Activated CD8-positive, alpha-beta T cell treated with anti-CD3 and anti-CD28 coated beads for 36 hours (primary cell): ENCODE measurements at places on chromosomes 2 and 18.
A peak's percentile ranks its signal among the peaks of the same experiment; 100 is the strongest.

DNA sequence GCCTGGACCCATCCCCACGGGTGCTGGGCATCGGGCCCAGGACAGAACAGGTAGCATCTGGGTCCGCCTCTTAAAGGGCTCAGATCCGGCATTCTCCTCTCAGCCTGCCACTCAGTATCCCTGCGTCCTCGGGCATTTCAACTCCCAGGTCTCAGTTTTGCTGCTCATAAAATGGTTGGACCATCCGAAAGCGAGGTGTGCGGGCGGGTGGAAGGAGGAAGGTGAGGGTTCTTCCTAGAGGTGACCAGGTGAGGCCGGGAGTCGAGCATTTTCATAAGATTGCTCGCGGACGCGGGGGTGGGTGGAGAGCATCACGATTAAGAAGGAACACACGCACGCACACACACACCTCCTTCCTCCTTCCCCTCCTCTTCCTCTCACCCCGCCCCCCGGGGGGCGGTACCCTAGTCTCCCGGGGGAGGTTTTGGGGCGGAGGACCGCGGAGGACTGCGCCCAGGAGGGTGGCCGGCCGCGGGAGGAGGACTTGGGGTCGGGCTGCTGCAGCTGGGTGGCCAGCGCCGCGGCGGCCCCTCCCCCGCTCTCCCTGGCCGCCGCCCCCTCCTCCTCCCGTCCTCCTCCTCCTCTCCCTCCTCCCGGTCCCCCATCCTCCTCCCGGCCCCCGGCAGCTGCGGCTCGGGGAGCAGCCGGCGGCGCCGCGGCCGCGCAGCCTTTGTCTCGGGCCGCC, 97.9 kb upstream of the GPR45 start:
- peaks cover 10% of the 10 kb centered on the region for H3K4me1 ChIP-seq
- no peaks in the 10 kb centered on the region for H3K36me3 ChIP-seq
- peak; percentile 56 for DNase-seq

GRCh38 chr18:78643004-78643403, 336.6 kb upstream of the SALL3 start:
- no peak overlapping the region for H3K4me3 ChIP-seq
- peaks cover 10% of the 10 kb centered on the region for H3K4me1 ChIP-seq
- no peak overlapping the region for H3K27ac ChIP-seq
- peak; percentile 13 for DNase-seq

DNA sequence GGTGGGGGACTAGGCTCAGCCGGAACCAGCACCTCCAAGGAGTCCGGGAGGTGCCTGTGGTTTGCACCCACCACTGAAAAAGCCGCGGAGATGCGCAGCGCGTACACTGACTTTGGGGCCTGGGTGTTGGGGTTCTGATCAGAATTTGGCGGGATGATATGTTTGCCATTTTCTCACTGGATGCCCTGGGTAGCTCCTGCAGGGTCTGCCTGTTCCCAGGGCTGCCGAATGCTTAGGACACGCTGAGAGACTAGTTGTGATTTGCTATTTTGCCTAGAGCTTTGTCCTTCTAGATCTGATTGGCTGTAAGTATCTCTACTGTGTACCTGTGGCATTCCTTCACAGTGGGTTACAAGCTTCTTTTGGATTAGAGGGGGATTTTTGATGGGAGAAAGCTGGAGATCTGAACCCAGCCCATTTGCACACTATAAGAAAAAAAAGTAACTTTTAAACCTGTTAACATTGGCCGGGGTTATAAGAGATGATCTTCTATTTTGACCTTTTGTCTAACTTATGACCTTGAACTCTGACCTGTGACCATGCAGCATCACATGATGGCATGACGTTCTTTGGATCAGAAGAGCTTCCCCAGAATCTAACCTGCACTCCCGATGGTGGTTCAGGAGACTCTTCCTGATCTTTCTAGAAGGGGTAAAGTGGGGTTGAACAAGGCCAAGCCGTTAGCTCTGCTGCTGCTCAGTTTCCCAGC, 1.6 kb downstream of the KCNE4 start:
- DNase-seq = no peak
- H3K4me3 ChIP-seq = no peak overlapping the region
- no peak overlapping the region for H3K27ac ChIP-seq
- peaks cover under 1% of the 10 kb centered on the region for H3K4me1 ChIP-seq
- H3K27me3 ChIP-seq = peaks cover 2% of the 10 kb centered on the region

DNA sequence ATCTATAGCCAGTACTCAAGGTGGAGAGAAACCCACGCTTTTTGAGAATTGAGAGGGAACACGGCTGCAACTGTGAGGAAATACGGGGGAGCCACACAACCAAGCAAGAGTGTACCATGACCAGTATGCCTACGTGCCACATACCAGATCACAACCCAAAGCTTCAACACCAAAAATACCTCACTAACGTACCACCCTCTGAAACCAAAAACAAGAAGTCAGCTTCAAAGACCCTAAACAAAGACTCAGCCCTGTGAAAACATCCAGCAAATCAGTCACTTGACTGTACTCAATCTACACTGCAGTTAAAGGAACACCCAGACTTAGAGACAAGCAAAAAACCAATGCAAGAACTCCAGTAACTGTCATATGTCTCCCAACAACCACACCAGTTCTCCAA, 17.0 kb downstream of the RNU4ATAC start:
- H3K4me1 ChIP-seq = peaks cover 59% of the 10 kb centered on the region
- H3K27me3 ChIP-seq = no peaks in the 10 kb centered on the region
- DNase-seq = no peak
- peaks cover 27% of the 10 kb centered on the region for H3K36me3 ChIP-seq
- no peak overlapping the region for H3K4me3 ChIP-seq
- H3K27ac ChIP-seq = peak overlapping the region; percentile 8

- peaks cover 55% of the 10 kb centered on the region for H3K4me1 ChIP-seq
- peak overlapping the region; percentile 71 for H3K27ac ChIP-seq
- no peaks in the 10 kb centered on the region for H3K27me3 ChIP-seq
- DNase-seq = no peak
- H3K36me3 ChIP-seq = peaks cover 49% of the 10 kb centered on the region
- H3K4me3 ChIP-seq = no peak overlapping the region
These were observed 15.4 kb upstream of the STAT1 start for GRCh38 chr2:191029280-191029950.

DNA sequence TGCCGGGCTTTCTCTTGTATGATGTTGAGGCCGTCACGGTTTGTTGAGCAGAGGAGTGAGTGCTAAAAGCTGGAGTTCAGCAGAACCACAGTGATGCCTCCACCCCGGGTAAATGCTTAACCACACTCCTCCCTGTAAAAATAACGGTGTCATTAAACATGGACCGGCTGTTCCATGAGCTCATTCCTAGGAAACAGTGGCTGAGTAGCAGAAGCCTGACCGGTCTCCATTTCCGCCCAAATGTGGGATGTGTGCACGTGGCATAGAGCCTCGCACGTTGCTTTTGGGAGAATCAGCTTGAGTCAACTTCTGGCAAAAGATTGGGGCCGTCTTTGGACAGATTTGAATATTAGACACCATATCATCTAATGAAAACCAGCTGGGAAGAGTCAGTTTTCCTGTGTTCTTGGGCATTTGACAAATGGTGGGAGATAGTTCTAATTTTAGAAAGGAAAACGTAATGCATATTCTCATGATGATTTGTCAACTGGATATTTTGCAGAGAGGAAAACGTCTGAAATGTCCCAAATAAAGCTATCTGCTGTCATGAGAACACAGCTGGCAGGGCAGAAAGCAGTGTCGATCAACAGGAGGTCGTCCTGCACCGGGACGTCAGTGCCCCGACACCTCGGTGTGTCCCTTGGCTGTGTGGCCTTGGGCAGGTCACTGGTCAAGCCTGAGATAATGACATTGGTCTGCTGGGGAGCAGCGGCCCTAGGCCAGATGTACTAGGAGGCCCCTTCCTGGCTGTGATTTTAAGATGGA, 42.4 kb downstream of the LRRFIP1 start:
- no peaks in the 10 kb centered on the region for H3K27me3 ChIP-seq
- no peak for DNase-seq
- H3K36me3 ChIP-seq = no peaks in the 10 kb centered on the region
- no peak overlapping the region for H3K4me3 ChIP-seq
- peaks cover 22% of the 10 kb centered on the region for H3K4me1 ChIP-seq

DNA sequence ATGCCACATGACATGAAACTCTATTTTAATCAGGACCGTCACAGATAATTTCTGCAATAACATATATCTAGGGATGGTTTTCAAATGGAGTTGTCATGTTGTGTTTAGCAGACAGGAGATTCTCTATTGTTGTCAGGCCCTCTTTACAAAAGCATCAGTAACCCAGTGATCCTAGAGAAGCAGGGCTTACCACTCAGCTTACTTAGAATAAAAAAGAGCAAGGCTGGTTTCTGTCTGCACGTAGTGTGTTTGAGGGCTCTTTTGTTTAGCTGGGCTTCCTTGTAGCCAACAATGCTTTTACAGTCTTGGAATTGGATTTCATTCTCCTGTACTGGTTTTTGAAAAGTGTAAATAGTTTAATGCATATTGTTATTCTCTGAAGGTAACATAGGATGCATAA, 210.5 kb upstream of the NRP2 start:
- peaks cover 5% of the 10 kb centered on the region for H3K27me3 ChIP-seq
- DNase-seq = no peak
- H3K4me3 ChIP-seq = no peak overlapping the region
- no peak overlapping the region for H3K27ac ChIP-seq
- H3K4me1 ChIP-seq = no peaks in the 10 kb centered on the region

- no peak overlapping the region for H3K27ac ChIP-seq
- no peak overlapping the region for H3K4me3 ChIP-seq
- no peak for DNase-seq
- no peaks in the 10 kb centered on the region for H3K4me1 ChIP-seq
- no peaks in the 10 kb centered on the region for H3K36me3 ChIP-seq
These were observed 8.8 kb upstream of the NOSTRIN start for GRCh38 chr2:168793596-168793995.

DNA sequence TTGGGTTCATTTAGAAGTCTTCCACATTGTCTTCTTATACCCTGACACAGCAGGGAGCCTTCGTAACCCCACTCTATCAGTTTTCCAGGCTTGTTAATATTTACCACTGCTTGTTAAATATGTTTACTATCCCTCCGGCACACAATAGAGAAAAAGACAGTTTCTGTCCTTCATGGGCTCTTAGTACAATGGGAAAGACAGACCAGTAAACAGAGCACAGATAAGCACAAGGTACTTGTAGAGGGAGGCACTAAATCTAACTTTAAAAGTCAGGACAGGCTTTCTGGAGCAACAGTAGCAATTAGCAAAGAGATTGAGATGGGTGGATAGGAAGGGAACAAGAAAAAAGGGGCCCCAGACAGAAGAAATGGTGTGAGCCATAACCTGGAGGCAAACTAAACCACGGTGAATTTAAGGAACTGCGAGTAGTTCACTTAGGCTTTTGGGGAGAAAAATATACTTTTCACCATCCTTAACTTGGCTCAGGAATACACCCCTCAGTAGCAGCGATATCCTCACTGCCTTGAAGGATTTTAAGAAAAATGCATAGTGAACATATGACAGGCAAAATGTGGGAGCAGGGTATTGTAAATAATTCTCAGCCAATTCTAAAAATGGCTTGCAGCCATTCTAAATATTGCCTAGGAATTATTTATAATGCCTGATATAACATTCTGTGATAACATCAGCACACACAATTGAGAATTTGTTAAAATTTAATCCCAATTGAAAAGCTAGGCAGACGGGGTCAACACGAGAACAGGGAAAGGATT, 383.7 kb downstream of the CDH2 start:
- H3K4me1 ChIP-seq = no peaks in the 10 kb centered on the region
- no peak overlapping the region for H3K27ac ChIP-seq
- no peaks in the 10 kb centered on the region for H3K27me3 ChIP-seq
- H3K36me3 ChIP-seq = no peaks in the 10 kb centered on the region
- DNase-seq = no peak

DNA sequence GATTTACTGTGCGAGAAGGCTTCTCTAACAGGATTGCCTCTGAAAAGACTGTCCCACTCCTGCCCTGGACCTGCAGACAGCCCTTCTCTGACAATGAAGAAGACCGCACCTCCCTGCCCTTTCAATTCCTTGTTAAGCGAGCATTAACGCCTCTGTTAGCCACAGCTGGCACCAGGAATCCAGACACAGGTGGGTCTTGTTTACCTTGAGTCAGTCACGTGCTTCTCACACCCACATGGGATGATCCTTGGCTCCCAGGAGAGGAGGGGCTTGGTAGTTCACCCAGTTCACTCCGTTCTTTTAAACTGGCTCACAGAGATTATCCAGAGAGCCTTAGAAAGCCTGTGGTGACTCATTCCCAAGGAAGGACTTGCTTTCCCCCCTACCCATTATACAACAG, 410.5 kb upstream of the MEIS1 start:
- H3K27me3 ChIP-seq = no peaks in the 10 kb centered on the region
- DNase-seq = no peak
- H3K27ac ChIP-seq = no peak overlapping the region
- H3K4me3 ChIP-seq = no peak overlapping the region
- no peaks in the 10 kb centered on the region for H3K36me3 ChIP-seq
- no peaks in the 10 kb centered on the region for H3K4me1 ChIP-seq

DNA sequence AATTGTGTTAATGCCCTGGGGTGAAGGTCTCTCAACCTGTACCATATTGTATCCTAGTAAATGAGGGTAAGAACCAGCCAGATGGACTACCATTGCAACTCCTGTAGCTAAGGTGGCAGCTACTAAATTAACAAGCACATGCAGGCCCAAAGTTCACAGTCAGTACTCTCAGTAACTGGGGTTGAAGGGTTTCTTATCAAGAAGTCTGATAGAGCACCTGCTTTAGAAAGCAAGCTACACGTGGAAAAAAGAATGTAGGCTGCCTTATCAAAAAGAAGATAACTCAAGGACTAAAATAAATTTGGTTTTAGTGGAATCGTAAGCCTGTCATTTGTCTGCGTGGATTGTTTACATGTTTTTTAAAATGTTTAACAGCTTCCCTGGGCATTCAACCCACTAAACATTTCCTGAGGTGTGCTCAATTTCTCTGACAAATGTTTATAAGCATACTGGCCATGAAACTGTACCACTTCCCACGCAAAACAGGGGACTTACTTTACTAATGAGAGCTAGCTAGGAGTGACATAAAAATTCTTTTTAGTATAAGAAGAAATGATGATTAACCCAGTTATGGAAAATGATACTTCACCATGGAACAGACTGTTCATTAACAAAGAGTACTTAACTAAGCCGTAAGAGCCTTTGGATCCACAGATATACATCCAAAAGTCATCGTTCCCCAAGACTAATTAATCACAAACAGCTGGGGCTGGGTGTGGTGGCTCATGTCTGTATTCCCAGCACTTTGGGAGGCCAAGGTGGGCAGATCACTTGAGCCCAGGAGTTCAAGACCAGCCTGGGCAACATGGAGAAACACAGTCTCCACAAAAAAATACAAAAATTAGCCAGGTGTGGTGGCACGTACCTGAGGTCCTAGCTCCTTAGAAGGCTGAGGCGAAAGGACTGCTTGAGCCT, 36.5 kb downstream of the LPIN2 start:
- H3K27me3 ChIP-seq = no peaks in the 10 kb centered on the region
- no peak for DNase-seq
- H3K4me3 ChIP-seq = peak overlapping the region; percentile 48
- peak overlapping the region; percentile 89 for H3K27ac ChIP-seq
- peaks cover 70% of the 10 kb centered on the region for H3K36me3 ChIP-seq

GRCh38 chr18:76450452-76451395, 44.3 kb downstream of the ZNF516 start:
- peak; percentile 56 for DNase-seq
- peak overlapping the region; percentile 73 for H3K4me3 ChIP-seq
- no peaks in the 10 kb centered on the region for H3K36me3 ChIP-seq
